ENCODE measurements at places on chromosomes 3 and 15.

- no peak for DNase-seq
Measured at GRCh38 chr15:98927996-98928395, 79.6 kb downstream of the PGPEP1L start.

DNA sequence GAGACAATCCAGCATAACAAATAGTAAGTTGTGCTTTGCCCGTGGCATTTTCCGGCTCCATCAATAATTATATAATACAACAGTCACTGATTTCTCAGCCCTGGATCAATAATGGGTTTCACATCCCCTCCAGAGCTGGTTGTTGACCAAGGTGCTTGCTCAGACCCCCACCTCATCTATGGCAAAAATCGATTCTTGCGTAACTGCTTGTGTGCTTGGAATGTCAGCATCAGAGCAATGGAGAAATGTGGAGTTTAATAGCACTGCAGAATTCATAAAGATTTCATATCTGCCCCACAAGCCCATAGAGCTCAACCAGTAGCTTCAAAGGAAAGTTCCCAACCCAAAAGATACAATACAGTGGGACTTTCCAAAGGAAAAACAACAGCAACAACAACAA lies 1098.5 kb downstream of the IGSF11 start:
- DNase-seq = no peak

GRCh38 chr3:108569336-108569735 lies 19.9 kb downstream of the CIP2A start:
- DNase-seq = no peak

DNA sequence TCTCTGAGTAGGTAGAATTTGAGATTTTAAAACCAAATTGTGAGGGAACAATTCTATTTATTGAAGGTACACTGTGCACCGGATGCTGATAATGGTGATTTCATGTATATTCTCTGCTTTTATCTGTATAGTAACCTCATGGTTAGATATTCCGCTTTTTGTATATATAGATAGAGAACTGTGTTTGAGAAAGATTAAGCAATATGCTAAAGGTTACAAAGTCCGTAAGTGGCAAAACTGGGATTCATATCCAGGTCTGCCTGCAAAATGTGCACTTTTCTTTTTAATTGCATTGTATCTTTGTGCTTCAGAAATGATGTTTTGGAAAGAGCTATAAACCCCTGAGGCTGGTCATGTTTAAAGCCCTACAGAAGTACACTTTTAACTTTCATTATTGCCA lies 635.4 kb upstream of the NECTIN3 start:
- no peak for DNase-seq

DNA sequence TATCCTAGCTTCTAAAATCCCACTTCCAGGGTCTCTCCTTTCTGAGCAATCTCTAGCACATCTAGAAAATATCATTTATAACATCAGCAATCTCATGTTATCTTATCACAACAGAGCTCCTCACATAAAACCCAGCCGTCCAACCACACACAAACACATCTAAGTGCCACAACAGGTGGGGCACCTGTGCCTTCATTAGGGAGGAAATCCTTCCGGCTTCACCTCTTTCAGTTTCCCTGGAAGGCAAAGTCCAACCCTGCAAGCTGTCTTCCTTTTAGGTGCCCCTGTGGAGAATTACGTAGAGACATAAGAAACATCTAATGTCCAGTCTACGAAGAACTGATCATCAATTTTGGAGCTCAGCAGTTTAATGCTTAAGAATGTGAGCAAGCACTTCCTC lies 1.6 kb downstream of the ZDHHC3 start:
- no peak for DNase-seq

DNA sequence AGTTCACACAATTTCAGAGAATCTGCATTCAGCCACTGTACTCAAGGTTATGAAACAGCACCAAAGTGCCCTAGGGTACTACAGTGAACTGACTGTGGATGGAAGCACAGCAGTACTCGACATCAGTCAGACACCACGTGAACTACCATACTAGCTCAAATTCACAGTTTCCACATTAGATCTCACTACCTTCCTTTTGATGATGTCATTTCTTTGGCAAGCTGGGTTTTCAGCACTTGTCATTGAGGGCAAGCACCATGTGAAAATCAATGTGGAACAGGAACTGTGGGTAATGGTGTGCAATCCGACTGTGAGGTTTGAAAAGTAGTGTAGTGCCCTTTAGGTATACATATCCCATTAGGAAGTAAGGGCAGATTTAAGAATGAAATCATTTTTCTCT lies 110.5 kb upstream of the BFSP2 start:
- DNase-seq = no peak

DNA sequence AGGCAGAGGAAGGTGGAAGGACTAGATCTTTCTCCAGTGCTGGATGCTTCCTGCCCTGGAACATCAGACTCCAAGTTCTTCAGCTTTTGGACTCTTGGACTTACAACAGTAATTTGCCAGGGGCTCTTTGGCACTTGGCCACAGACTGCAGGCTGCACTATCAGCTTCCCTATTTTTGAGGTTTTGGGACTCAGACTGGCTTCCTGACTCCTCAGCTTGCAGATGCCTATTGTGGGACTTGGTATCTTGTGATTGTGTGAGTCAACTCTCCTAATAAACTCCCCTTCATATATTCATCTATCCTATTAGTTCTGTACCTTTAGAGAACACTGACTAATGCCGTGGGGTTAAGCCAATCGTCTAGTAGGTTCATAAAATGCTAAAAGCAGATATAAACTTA lies 8.8 kb upstream of the B3GNT5 start:
- DNase-seq = no peak

GRCh38 chr15:67945131-67945530 lies 105.3 kb upstream of the RNU6-1 start:
- DNase-seq = no peak
